Cerebellar nuclear complex (tissue), 1 donor: ENCODE measurements at places on chromosomes 6 and 20.
A peak's percentile ranks its signal among the peaks of the same experiment; 100 is the strongest.

GRCh38 chr6:163780994-163781393 is 366.5 kb downstream of the QKI start:
- no peak for DNase-seq

GRCh38 chr20:25035921-25036320 is 22.0 kb downstream of the ACSS1 start:
- no peak for DNase-seq

GRCh38 chr6:86682297-86682696 is 255.0 kb upstream of the HTR1E start:
- DNase-seq = no peak

- DNase-seq = no peak
These were observed 146.5 kb downstream of the EPHA7 start for GRCh38 chr6:93272896-93273295.

DNA sequence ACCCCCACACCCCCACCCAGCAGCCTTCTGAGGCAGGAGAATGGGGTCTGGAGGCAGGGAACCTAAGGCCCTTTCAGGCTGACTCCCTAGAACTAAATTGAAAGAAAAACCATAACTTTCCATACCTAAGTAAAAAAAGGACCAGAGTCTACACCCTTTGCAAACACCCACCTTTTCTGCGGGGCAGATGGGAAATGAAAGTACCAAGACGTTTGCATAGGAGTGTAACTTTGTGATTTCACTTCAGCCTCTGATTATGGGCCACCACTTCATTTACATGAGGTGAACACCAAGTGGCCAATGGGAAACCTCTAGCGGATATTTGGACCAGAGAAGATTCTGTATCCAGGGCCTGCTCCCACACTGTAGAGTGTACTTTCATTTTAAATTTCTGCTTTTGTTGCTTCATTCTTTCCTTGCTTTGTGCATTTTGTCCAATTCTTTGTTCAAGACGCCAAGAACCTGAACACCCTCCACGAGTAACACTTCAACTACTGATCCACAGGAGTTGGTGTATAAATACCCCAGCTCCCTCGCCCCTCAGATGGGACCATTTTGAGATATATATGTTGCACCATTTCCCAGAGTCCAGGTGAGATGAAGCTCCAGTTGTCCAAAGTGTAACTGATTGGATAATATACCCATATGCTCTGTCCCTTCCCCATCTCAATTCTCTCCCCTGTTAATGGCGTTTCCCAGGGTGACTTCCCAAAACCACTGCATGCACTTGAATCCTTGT is 18.9 kb upstream of the SRSF6 start:
- DNase-seq = no peak

- DNase-seq = no peak
These were observed 27.8 kb downstream of the TNXB start for GRCh38 chr6:32081168-32081990.

- DNase-seq = no peak
These were observed 26.3 kb upstream of the PLCG1 start for GRCh38 chr20:41110930-41111577.

DNA sequence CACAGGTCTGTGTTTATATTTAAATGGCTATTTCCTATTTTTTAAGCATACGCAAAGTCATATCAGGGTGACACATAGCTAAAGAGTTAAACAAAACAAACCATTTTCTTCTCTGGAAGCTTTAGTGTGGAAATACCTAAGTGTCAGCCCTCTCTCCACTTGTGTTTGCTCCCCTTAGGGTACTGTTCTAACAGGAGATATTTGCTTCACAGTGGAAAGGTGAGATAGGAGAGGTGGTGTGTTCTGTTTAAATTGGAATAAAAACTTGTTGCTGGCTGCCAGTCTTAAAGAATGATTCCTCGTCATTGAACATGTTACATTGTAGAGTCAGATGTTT is 18.9 kb downstream of the PHACTR2 start:
- DNase-seq = no peak

DNA sequence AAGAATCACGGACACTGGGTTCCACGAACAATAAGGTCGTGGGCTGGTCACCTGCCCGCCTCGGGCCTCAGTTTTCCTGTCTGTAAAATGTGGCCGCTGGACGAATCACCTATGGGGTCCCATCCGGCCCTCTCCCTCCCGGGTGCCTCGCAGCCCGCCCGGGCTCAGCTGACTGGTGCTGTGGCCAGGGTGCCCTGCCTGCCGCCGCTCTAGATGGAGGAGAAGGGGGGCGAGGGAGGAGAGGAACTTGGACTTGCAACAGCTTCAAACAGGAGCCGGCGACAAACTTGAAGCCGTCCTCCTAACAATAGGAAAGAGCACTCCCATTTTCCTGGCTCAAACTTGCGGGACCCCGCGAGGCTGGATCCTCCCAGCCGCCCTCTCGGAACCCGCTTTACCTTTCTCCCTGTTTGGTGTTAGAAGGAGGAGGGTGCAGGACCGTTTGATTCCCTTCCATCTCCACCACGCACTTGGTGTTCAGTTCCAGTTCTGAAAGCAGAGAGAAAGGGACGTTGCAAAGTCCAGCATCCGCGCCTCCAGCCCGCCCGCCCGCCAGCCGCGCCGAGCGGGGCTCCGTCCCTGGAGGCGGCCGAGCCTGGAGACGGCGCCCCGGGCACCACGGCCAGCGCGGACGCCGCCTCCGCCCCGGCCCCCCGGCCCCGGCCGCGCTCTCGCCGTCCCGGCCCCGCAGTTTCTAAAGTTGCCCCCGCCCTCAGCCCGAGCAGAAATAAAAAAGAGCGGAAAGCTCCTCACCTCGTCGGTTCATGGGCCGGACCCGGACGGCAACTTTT is 584 bp downstream of the KIF13A start:
- peak; percentile 34 for DNase-seq

GRCh38 chr20:8330319-8330784 is 198.3 kb downstream of the PLCB1 start:
- DNase-seq = no peak

GRCh38 chr6:100924534-100925227 is 43.6 kb upstream of the ASCC3 start:
- no peak for DNase-seq

DNA sequence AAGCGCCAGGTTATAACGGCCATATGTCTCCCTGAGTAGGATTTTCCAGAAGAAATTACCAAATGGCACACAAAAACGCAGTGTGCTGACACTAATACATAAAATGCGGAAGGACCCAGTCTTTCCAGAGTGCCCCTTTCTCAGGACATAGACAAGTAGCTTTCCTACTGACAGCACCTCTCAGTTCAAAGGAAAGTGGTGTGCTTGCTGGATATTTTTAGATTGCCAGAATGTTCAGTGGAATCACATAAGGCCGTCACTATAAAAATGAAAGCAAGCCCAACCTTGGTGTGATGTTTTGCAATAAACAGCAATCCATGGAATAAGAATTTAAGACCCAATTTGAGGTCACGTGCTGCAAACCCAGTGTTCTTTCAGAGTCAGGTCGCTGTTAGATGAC is 135.5 kb upstream of the AGPAT4 start:
- no peak for DNase-seq

GRCh38 chr6:37010402-37010892 is 5.0 kb downstream of the FGD2 start:
- DNase-seq = no peak

DNA sequence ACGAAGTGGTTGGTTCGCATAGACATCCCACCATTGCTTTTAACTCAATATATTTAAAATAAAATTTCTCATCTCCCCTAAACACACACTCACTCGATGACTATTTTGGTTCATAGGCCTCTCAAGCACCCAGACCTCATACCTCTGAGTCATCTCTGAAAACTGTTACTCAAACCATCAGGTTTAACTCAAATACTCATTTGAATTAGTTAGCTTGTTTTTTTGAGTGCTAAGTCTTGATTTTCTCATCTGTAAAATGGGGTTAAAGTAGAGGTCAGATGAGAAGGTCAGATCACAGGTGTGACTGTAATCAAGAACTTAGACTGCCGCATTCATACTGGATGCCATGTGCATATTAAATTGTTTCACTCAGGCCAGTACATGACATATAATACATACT is 243.9 kb upstream of the TENT5A start:
- DNase-seq = no peak

- no peak for DNase-seq
These were observed 51.3 kb downstream of the BCAS1 start for GRCh38 chr20:54019127-54019526.
